ENCODE measurements at places on chromosomes 1 and 21.

GRCh38 chr21:39232861-39233291 is 49.6 kb upstream of the PSMG1 start:
- no peak for DNase-seq

DNA sequence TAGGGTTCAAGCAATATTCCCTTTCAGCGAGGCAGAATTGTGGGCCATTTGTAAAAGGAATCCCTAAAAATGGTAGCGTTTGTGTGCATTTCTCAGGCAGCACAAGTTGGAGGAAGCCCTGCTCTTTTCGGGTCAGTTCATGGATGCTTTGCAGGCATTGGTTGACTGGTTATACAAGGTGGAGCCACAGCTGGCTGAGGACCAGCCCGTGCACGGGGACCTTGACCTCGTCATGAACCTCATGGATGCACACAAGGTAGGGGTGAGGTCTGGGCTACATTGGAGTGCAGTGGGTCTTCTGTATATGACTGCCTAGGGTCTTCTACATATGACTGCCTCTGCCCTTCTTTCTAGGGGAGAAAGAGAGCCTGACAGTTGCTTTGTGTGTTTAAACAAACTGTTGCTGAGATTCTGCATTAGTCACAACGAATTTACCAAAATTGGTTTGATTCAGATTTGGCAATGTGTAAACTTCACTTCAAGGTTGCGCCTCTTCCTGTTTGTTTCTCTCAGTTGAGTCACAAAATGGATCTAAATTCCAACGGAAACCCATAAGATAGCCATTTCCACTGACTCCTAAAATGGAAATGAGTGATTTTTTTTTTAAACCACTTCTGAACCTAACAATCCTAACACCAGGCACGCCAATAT is 40.4 kb upstream of the BMP8A start:
- DNase-seq, result no peak

DNA sequence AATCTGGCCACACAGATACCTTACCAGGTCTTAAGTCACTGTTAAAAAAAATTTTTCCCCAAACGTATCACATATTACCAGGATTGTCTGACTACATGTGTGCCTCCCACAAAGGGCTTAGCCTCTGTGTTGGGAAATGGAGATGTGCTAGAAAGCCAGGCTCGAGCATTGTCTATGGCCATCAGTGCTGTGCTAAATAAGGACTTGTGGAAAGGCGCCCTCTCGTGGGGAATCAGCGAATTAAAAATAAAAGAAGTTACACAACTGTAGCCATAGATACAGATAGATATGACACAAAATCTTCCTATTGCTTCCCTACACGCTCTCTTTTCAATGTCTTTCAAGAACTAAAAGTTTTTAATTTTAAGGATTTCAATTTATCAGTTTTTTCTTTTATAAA is 47.5 kb upstream of the CRNN start:
- DNase-seq, result peak; percentile 62

DNA sequence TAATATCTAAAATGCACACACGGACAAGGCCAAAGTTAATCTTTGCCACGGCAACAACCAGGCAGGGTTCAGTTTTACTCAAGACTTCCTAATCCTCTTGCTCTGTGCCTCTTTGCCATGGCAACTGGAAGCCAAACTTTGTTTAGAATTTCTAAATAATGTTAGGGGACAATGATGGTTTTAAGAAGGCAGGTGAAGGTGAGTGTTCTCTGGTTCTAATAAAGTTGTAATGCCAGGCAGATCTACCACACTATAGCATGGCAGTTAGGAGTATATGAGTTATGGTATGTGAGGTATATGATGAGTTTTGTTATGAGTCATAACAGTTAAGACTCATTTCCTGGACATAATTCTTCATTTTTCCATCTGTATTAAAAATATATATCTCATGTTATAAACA is 2.7 kb downstream of the PTPRC start:
- no peak for DNase-seq

DNA sequence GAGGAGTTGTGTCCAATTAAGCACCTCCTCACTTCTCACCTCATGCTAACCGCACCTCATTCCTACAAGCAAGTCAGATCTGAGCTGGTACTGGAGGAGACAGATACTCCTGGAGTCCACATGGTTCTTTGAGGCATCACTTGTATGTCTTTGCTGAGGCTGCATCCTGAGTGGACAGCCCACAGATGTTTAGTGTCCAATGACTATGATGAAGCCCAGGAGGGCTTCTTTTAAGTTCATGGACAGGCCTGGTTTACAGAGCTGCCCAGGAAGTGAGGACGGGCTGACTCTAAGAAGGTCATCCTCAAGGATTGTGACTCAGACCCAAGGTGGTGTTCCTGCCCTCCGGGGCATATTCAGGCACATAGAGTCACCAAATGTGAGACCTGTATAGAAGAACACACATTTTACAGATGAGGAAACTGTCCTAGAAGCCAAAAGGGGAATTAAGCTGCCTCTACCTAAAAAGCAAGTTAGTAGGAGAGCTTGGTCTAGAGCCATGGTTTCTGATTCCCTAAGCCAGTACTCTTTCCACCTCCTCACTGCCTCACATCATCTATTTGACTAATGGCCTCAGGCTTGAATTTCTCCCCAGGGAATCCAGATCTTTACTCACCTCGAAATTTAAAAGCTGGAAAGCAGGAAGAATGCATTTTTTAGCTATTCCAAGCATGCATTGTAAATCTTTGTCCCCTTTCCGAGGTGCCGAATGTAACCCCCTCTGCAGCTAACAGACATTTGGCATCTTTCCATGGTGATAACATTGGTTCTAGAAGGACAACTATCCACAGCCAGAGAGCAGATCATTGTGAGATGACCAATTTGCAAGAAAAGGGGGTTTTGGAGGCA is 228.1 kb downstream of the OMA1 start:
- DNase-seq, result no peak
